ENCODE measurements at places on chromosomes 5 and 9.

GRCh38 chr5:172751761-172752510 is 19.1 kb downstream of the DUSP1 start:
- DNase-seq: no peak

GRCh38 chr5:94746731-94747124 is 128.3 kb downstream of the SLF1 start:
- no peak for DNase-seq

DNA sequence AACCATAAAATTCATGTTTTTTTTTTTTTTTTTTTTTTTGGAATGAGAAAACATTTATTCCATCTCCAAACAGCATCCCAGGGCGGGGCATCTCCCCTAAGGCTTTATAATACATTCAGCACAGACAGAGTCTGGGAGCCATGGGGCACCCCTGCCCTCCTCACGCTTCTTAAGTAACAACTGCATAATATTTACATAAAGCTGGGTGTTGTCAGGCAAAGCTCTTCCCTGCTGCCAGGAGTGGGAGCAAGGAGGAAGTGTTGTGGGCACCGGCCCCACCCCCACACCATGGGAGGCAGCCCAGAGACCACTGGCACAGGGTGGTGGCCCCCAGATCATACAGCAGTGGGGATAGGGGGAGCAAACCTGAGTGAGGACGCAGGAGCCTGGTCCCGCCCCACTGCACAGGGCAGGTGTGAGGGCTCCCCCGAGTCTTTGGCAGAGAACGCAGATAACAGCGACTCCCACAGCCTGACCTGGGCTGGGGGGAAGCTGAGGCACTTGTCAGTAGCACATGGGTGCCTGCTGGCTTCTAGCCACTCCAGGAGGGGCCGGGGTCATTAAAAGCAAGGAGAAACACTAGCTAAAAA is 86.1 kb upstream of the CEP78 start:
- no peak for DNase-seq

DNA sequence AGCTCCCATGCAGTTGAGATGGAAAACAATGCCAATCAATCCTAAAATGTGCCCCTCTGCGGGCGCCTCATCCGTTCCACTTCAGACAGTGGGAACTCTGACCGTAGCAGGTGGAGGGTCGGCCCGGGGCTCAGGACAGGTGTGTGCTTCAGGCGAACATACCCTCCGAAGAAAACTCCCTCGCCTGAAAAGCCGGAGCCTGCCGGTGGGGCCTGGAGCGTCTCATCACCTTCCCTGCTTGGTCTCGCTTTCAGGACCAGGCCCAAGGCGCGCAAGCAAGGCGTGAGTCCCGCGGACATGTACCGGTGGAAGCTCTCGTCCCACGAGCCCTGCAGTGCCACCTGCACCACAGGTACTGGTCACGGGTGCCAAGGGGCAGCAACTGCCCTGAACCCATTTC is 26.4 kb downstream of the ADAMTSL2 start:
- DNase-seq: no peak

- DNase-seq: no peak
These were observed 5.5 kb downstream of the IFNA8 start for GRCh38 chr9:21414220-21414940.

DNA sequence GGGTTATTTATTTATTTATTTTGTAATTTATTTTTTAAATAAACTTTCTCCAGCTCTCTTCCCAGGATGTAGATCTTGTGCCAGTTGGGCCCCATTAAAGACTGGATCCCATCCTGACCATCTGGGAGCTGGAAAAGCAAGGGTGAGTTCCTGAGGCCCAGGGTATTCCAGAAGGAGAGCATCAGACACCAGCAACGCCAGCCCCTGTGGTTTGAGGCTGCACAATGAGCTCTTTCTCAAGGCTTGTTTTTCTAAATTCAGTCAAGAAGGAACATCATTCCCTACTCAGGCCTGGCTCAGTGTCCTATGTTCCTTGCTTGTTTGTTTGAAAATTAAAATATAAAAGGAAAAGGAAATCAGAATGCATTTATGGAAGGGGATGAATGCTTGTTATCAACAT is 313.3 kb downstream of the EBF1 start:
- DNase-seq: no peak

DNA sequence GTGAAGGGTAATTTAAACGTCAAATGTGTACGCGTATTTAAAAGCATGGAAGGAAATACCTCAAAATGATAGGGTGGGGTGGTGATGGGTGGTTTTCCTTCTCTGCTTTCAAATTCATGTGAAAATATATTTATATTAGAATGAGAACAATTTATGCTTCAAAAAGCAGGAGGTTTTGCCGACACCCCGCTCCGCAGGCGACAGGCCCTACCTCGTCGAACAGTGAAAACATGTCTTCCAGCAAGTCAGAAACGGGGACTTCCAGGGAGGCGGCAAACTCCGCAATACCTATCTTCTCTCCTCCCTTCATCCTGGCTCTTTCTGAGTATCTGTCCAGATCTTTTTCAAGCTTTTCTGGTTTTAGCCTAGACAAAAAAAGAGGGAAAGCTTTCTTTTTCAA is 28.5 kb upstream of the SLC6A3 start:
- DNase-seq: no peak
